OCI-LY7 (cell line): ENCODE measurements at places on chromosomes 11 and 22.

DNA sequence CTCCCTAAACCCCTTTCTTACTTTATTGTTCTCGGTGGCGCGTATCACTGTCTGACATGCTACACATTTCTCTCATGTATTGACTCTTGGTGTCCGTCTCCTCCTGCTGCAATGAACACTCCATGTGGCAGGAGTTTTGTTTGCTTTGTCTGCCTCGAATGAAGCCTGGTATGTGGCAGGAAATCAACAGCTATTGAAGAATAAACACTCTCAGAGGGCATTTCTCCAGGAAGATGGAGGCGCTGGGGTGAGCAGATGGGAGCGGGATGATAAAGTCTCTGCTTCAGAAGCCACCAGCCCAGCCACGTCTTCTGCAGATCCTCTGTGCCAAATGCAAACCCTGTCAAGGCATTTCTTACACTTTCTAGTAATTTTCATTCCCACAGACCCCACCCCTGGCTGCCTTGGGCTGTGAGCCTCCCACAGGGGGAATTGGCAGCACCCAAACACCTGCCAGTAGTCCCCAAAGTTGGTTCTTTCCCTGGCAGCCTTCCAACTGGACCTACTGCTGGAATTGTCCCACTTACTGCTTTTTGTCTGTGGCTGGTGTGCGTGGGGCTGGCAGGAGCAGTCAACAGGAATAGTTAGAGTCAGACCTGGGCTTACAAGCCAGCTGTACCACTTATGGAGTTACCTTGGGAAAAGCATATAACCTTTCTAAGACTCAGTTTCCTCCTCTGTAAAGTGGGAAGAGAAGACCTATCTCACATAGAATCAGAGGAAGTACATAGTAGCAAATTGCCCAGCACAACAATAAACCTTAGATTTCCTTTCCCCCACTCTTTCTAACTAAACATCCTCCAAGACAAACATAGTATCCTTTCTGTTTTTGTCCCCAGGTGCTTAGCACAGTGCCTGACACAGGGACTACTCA is 13.3 kb upstream of the IL10RA start:
- DNase-seq, result no peak

DNA sequence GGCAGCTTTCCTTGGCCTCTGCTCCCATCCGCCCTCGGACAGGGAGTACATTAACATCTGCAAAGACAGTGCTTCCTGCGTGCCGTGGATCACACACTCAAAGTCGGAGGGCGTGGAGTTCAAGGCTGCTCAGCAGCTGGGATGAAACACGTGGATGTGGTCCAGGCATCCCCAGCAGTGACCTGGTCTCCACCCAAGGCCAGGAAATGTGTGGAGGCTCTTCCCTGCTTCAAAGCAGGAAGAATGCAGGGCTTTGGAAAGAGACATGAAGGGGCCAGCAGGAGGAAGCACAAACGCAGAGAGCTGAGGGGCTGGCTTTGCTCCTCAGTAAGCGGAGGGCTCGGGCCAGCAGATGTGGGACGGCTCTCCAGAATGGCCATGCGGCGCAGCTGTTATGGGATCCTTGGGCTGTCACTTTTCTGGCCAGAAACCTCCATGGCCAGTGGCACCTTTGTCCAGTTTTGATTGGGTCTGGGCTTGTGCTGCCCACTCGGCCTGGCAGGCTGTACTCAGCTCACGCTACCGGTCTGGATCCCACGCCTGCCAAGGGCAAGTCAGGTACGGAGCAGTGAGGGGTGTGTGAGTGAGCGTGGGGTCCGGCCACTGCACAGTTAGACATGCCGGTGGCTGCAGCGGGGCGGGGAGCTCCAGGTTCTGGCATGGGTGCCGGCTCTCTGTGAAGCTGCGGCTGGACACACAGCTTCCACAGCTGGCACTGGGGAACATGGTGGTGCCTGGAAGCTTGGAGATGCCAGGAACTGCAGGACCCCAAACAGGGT is 438.0 kb downstream of the TBC1D22A start:
- no peak for DNase-seq

DNA sequence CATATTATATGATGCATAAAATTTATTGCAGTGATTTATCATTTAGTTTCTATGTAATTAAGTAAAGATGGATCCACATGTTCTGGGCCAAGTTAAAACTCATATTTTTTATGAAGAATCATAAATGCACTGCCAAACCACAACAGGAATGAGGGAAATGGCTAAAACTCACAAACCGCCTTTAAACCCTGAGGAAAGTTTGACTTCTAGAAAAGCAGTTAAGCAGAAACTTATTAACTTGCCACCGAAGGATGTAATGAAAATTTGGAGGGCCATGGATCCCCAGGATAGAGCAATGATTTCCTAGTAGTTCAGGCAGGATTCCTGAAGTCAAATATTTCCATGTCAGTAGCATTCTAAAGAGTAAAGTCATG is 218.3 kb upstream of the CTSC start:
- DNase-seq, result no peak

GRCh38 chr11:128544471-128545051 is 42.8 kb downstream of the ETS1 start:
- no peak for DNase-seq

GRCh38 chr11:73342633-73343032 is 33.6 kb upstream of the RELT start:
- no peak for DNase-seq

- DNase-seq, result no peak
Observed at GRCh38 chr22:24451162-24451561, 23.8 kb downstream of the ADORA2A start.

- no peak for DNase-seq
Observed at GRCh38 chr11:27253224-27253623, 109.8 kb downstream of the CCDC34 start.

DNA sequence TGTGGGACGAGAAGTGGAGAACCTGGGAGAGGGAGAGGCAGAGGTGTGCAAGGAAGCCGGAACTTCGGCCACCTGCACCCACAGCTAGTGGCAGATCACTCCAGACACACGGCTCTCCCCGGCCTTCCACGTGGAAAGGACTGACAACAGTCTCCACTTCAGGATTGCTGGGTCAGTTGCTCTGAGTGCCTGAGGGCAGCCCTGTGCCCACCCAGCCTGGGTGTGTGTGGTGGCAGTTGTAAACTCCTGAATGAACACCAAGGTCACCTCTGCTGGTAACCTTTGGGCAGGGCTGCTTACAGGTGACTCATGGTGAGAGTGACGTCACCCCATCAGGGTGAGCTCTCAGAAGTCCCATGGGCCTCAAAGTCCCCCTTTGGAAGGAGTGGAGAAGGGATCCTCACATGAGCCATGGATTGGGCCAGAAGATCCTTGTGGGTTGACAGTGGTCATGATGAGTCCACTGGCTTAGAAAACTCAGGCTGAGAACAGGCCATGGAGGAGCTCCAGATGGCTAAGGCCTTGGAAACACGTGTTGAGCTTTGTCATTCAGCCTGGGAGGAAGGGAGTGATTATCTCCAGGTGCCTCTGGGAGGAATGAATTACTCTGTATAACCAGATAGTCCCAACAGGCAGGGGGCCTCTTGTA is 71.3 kb downstream of the BCR start:
- no peak for DNase-seq

DNA sequence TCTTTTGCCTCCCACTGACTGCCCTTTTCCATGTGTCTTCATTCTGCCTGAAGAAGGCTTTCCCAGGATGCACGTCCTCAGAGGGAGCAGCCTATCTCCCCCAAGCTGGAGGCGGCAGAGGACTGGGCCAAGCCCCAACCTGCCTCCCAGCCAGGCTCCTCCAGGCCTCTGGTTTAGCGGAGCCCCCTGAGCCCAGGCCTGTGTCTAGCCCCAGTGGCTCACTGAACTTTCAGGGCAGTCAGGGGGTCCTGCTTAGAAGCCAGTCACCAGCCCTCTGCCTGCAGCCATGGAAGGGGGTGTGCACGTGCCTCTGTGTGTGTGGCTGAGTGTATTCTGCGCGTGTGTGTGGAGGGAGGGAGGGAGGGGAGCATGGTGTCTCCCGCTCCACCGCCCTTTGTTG is 10.4 kb upstream of the GRK2 start:
- DNase-seq, result no peak

GRCh38 chr22:38461414-38462081 is 6.3 kb upstream of the KDELR3 start:
- peak; percentile 80 for DNase-seq

DNA sequence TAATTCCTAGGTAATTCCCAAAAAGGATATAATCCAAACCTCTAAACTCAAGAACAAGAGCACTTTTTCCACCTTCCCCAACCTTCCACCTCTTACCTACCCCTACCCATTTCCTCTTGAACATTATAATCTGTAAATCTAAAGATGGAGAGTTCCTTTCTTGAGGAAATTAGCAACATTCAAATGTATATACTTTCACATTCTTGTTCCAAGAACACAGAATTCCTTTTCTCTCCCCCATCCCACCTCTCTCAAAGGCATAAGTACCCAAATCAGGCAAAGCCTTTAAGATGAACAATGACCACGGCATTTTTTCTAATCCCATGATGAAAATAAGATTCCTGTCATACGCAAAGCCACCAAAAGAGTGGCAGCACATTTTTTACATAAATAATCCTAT is 18.3 kb downstream of the RRAS2 start:
- no peak for DNase-seq

- DNase-seq, result no peak
Observed at GRCh38 chr11:66316849-66317251, at the start of gene CD248. Gene CD248 (minus strand): TSS chr11:66317044. CDS start chr11:66317027, 17 bp downstream.

DNA sequence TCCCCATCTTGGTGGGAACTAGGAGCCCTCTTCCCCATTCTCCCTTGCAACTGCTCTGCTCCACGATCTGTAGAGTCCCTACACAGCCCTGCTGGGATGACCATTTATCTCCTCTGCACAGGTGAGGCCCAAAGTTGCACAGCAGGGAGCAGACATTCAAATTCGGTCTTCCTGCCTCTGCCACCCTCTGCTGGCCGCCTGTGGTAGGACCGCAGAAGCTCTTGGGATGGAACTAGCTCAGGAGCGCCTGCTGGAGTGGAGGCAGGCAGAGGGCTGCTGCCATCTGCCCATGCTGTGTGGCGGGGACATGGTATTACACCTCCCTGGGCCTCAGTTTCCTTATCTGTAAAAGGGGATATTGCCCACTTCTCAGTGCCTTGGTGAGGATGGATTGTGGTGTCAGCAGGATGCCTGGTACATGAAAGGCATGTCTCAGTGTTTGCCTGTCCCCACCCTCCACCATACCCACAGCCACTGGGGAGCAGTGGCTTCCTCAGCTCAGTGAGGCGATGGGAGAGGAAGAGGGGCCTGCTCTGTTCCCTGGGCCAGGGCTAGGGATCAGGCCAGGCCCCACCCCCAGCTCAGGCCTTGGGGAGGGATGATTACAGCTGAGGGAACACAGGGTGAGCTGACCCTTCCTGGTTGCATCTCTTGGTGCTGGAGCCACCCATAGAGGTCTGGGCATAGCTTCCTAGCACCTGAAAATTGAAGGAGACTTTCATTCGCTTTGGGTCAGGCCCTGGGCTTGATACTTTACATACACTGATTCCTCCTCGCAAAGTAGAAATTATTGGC is 11.3 kb upstream of the OMP start:
- DNase-seq, result peak; percentile 80

- no peak for DNase-seq
Observed at GRCh38 chr22:33129621-33130020, 71.4 kb upstream of the SYN3 start.

- DNase-seq, result no peak
Observed at GRCh38 chr11:126697936-126698335, 302.6 kb downstream of the KIRREL3 start.

GRCh38 chr22:39369186-39369585 is 19.4 kb downstream of the SYNGR1 start:
- DNase-seq, result no peak

DNA sequence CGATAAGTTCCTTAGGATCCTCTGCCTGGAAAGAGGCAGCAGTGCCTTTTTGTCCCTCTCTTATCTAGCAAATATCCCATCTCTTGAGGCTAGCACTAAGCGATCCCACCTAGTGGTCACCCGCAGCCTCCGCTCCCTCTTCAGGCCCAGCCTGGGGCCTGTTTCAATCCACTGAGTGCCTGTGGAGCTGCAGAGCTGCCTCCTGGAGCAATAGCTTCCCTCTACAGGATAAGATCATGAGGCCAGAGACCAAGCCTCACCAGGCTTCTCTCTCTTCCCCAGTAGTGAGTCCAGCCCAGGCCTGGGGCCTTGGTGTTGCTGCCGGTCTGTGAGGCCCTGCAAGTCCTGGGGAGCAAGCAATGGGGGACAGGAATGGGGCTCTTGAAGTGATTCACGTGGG is 65.8 kb downstream of the SLC22A12 start:
- DNase-seq, result no peak

- no peak for DNase-seq
Observed at GRCh38 chr11:46210133-46210636, 67.3 kb upstream of the CREB3L1 start.

DNA sequence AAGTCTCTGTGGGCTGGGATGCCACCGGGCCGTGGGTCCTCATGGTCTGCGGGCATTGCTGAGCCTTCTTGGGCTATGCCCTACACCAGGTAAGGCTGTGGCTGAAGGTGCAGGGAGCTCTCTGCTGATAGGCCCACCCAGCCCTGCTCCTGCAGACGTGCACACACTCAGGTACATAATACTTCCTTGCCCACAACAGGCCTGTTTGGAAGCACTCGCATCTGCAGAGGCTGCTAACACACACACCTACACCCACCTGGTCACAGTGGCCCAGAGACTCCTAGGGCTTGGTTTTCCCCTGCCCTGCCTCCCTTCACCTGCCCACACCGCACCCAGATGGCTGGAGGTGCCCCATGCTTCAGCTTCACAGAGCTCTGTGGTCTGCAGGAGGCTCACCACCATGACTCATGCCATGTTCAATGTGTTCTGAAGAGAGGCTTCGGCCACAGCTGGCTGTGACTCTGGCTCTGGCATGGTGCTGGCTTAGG is 72.8 kb upstream of the KCNQ1OT1 start:
- DNase-seq, result no peak

DNA sequence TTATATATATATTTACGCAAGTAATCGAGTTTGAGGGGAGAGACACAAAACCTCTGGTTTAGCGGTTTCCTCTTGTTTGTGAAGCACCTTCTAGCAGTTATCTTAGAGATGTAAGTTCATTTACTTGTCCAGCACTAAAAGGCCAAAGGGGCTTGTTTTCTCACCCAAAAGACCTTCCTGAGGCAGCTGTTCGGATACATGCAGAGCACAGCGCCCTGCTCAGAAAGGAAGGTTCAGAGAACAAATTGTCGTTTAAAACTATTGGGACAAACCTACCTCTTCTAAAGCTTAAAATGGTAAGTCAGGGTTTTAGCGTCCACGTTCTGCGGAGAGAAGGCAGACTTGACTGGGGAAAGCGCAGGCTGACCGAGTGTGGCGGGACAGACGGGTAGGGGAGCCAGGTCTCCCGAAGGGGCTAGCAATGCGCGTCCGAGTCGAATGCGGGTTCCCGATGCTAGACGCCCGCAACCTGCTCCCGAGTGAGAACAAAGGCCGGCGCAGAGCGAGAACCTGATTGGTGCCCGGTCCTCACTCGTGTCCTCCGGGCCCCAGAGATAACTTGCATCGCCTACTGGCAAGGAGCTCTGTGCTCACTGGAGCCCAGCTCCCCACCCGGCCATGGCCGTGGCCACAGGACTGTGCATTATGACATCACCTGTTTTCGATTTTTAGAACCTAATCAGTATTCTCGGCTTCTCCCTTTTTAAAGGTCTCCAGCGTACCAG is 1.0 kb upstream of the SESN3 start:
- DNase-seq, result peak; percentile 18

GRCh38 chr11:72741849-72742512 is 10.2 kb downstream of the ARAP1 start:
- DNase-seq, result no peak
